ENCODE measurements at places on chromosomes 1 and 21.

DNA sequence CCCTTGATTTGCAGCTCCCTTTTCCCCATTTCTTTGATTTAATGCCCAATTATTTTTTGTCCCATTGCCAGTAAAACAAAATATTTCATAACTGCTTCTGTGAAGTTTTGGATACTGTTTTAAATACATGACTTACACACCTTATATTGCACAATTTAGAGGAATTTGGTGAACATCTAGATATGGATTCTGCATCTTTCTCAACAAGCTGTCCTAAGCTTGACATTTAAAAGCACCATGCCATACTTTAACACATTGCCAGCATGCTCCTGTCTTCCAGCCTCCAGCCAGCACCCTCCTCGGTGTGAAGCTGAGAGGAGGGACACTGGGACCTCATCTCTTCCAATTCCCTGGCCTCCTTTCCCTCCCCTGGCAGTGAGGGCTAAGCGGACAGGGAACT is 167.6 kb downstream of the SEC16B start:
- DNase-seq: no peak

- no peak for DNase-seq
Measured at GRCh38 chr1:16181887-16182719, 26.2 kb upstream of the EPHA2 start.

- no peak for DNase-seq
Measured at GRCh38 chr1:84839544-84839943, 53.5 kb downstream of the LPAR3 start.

DNA sequence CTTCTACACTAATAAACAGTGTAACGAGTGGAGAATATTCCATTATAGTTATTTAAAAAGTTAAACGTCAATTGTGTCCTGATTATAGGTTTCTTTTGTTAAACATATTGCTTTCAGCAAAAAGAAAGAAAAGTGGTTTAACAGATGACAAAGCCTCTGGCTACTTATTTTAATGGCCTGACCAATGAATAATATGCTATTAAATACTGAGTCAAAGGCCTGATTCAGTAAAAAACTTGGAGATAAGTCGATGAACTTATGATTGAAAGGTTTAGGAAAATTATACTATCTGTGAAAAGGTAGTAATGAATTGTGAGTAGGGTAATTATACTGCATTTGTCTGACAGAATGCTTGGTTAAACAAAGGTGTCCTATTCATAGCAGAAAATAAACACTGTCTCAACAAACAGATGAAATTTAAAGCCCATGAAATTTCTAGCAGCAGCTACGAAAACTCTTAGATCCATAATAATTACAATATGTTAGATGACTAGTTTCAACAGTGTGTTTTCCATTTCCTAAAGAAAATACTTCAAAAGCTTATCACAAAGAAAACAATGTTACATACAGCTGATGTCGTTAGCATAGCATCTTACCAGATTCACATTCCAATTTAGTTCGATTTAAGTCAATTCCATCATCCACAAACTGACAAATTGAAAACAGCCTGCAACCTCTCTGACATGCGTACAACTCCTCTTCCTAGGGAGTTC is 6.2 kb downstream of the TMEM59 start:
- no peak for DNase-seq

DNA sequence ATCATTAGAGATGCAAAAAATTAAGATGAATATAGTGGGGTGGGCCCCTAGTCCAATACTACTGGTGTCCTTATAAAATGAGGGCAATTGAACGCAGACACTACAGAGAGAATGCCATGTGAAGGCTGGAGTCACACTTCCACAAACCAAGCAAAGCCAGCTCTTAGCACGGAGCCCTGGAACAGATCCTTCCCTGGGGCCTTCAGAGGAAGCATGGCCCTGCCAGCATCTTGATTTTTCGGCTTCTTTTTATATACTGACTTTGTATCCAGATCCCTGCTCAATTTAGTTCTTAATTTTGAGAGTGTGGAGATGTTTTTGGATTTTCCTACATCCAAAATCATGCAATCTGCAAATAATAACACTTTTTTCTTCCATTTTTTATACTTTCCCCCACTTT is 10.2 kb upstream of the KIAA1614 start:
- DNase-seq: no peak

- DNase-seq: no peak
Measured at GRCh38 chr1:208934933-208935332, 648.6 kb upstream of the CAMK1G start.

GRCh38 chr1:7478809-7479499 is 292.1 kb upstream of the VAMP3 start:
- peak; percentile 74 for DNase-seq

All from globus pallidus (tissue), 1 donor.